ENCODE measurements at places on chromosomes 1 and 21. TPM values are rescaled to one million over a fixed set of nuclear protein-coding genes. Genes with fewer than 3 reads are reported as not detected.

The IGSF9 gene
- not detected for total RNA-seq

The NCAM2 gene
- total RNA-seq: under 0.01 TPM

The C1orf115 gene
- total RNA-seq: 93.4 TPM

The RPAP2 gene
- total RNA-seq: 3.3 TPM

The FHAD1 gene
- total RNA-seq: not detected

The GUCA2B gene
- total RNA-seq: not detected

The TARBP1 gene
- total RNA-seq: 14.4 TPM

The PARS2 gene
- total RNA-seq: 4.0 TPM

The LENEP gene
- total RNA-seq: not detected

The DMRTA2 gene
- under 0.01 TPM for total RNA-seq

The AUNIP gene
- 0.54 TPM for total RNA-seq

The MTARC1 gene
- total RNA-seq: 7.0 TPM

The MAGI3 gene
- total RNA-seq: 10.5 TPM

The HAO2 gene
- not detected for total RNA-seq

The FNDC10 gene
- total RNA-seq: 0.65 TPM

The SPRR2B gene
- not detected for total RNA-seq

The LIPI gene
- total RNA-seq: not detected

The SLC9C2 gene
- total RNA-seq: not detected

The IGSF5 gene
- total RNA-seq: not detected

The NEGR1 gene
- 0.22 TPM for total RNA-seq

The PDC gene
- total RNA-seq: not detected

The S100A3 gene
- 1.3 TPM for total RNA-seq

The C1orf210 gene
- total RNA-seq: not detected

The BEND5 gene
- total RNA-seq: 2.9 TPM

The DIRAS3 gene
- 0.54 TPM for total RNA-seq

The FAM89A gene
- total RNA-seq: 28.9 TPM

The PSRC1 gene
- 1.0 TPM for total RNA-seq

The ST6GALNAC5 gene
- not detected for total RNA-seq

The ESPN gene
- total RNA-seq: 0.69 TPM

The FOXD3 gene
- not detected for total RNA-seq

The THAP3 gene
- 14.5 TPM for total RNA-seq

The RGS8 gene
- total RNA-seq: under 0.01 TPM

The C1orf87 gene
- total RNA-seq: not detected

The CCDC181 gene
- total RNA-seq: not detected

The PTPRC gene
- not detected for total RNA-seq

The OR14A16 gene
- not detected for total RNA-seq

All from dermis lymphatic vessel endothelial cell (primary cell).